ENCODE measurements at places on chromosomes 12 and 14. TPM values are rescaled to one million over a fixed set of nuclear protein-coding genes. Genes with fewer than 3 reads are reported as not detected.

GRCh38 chr12:42865282-42865681 is 275.7 kb upstream of the PRICKLE1 start:
- ATAC-seq, result peak; percentile 66

DNA sequence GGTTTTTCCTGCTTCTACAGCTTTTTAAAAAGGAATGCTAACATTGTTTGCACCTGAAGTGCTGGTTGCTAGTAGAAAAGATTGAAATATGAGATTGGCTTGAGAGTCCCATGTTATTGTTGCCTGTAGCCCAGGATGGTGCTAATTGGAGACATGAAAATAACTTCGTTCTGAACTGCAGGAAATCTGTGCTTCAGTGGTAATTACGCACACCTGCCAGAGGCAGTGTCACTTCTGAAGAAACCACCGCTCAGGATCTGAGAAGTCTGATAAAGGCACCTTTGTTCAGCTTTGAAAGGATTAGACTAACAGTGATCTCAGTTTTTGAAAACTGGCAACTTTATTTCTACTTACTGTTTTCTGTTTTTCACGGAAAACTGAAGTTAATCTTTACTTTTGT is 15.5 kb upstream of the ATP6V0A2 start:
- no peak for ATAC-seq

GRCh38 chr14:68363466-68363842 is 429.4 kb downstream of the ZFP36L1 start:
- ATAC-seq, result no peak

GRCh38 chr12:51171884-51172514 is 936 bp downstream of the TFCP2 start:
- ATAC-seq, result no peak

GRCh38 chr12:79373896-79374499 is 316.8 kb downstream of the PAWR start:
- ATAC-seq, result no peak

GRCh38 chr14:40028991-40029390 is 596.8 kb upstream of the FBXO33 start:
- no peak for ATAC-seq

GRCh38 chr14:65206078-65206447 is 103.7 kb upstream of the MAX start:
- ATAC-seq, result no peak

GRCh38 chr14:95953111-95953724 is 76.6 kb downstream of the TUNAR start:
- no peak for ATAC-seq

DNA sequence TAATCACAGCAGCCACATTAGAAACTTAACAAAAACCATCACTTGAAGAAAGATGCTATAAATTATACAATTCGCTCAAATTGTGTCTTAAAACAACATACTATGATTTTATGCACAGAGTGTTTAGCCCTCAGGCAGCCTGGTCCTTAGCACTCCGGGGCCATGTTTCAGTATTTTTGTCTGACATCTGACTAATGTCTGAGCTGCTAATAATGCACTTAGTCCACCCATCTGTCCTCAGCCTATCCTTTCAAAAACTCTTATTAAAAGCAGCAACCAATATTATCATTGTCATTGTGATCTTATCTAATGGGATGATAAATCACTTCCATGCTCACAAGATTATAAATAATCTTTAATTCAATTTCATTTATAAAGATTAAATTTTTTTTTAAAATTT is 602.7 kb upstream of the FOXG1 start:
- no peak for ATAC-seq

DNA sequence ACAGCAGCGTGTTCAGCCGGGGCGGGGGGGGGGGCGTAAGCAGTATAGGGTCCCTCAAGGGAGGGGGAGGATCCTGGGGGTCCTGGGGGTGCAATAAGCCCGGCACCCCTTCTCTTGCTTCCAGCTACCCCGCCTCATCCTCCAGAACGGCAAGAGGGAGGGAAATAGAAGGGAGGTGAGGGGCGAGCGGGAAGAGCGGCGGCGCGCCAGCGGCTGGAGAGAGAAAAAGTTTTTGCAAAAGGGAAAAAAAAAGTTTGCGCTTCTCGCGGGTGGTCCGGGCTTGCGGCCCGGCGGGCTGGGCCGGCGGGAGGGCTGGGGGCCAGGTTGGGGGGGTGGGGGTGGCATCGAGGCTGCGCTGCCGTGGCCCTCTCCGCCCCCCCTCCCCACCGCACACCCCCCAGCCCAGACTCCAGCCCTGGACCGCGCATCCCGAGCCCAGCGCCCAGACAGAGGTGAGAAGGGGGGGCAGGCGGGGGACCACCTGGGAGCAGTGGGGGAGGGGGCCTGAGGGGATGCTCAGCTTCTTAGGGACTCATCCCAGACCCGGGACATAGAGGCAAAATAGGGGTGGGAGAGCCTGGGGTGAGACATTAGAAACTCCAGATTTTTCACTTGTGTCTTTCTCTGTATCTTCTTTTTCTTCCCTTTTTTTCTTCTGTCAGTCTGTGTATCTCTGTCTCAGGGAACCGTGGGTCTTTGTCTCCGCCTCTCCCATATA is at the start of gene GLI1:
Gene GLI1 (plus strand): TSS at position 36 of the 718 bp plus-strand sequence. CDS start 3,907 bp downstream, outside the sequence.
- no peak for ATAC-seq

- no peak for ATAC-seq
Observed at GRCh38 chr14:93691042-93691780, 97.1 kb downstream of the PRIMA1 start.

DNA sequence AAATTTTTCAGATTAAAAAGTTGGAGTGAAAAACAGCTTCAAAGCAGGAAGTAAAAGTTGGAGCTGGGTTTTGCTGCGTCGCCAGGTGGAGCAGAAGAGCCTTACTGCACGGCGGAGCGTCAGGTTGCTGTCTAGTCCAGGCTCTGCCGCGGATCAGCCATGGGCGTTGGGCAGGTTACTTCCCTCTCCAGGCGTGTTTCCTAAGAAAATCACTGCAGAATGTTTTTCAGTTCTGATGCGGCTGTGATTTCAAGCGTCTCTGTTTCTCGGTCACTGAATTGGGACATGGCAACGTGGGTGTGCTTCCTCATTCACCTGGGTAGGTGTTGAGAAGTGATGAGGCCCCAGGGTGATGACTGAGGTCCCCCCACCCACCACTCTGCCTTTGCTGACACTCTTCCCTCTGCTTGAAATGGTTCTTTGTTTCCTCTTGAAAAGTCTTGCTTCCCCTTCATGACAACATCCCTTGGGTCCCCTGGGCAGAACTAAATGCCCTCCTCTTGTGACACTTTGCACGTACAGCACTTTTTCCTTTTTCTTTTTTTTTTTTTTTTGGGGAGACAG is 7.6 kb downstream of the EVL start:
- no peak for ATAC-seq

- peak; percentile 73 for ATAC-seq
Observed at GRCh38 chr14:50038398-50039119, 77.8 kb downstream of the VCPKMT start.

DNA sequence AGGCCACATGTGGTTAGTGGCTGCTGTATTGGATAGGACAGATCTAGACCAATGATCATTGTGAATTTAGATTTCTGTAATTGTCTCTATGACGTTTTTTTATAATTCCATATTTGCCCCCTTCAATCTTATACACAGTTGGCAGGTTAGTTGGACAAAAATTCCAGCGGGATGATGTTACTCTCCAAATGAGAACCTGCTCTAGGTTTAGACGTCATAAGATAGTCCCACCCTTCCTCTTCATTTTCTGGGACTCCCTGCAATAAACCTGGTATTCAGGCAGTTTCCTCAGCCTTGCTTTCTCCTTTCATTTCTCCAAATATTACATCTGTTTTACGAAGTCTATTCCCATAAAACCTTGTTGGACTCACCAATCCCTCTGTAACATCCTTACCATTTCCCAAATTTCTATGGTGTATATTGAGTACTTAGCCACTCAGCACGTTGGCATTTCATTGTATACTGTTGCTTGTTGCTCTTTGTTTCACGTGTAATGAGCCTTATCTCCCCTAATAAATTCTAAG is 10.2 kb downstream of the FBXO34 start:
- no peak for ATAC-seq

DNA sequence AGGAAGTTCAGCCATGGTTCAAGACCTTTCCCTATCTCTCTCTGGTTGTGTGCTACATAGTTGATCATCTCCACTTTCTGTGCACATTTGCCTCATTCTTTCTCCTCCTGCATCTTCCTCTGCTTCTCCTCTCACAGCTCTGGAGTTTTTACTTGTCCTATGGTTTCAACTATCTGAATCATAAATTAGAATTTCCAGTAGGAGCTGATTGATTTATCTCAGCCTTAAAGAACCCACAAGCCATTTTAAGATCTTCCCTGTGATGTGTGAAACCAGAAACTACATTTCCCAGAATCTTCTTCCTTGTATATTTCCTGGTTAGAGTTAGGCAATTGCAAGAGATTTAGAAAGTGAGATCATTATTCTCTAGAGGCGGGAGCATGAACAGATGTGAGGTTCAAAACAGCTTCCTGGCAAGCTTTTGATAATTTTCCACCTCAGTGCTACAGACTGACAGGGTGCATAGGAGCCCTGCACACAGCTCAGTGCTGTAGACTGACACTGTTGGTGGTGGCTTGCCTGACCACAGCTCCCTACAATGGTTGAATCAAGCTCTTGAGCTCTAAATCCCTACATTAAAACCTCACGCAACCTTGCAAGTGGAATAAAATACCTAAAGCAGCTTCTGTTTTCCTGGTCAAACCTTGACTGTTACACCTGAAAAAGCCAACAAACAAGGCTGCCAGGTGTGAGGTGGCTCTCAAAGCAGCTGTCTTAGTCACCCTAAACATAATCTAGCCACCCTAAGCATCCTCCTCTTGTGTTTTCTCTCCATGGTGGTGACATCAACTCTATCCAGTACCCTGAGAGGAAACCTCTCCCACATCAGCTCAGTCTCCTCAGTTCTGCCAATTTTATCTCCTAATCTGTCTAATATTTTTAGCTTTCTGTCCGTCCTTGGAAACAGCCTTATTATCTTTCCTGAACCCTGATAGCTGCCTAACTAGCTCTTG is 21.5 kb upstream of the IFNG start:
- no peak for ATAC-seq

DNA sequence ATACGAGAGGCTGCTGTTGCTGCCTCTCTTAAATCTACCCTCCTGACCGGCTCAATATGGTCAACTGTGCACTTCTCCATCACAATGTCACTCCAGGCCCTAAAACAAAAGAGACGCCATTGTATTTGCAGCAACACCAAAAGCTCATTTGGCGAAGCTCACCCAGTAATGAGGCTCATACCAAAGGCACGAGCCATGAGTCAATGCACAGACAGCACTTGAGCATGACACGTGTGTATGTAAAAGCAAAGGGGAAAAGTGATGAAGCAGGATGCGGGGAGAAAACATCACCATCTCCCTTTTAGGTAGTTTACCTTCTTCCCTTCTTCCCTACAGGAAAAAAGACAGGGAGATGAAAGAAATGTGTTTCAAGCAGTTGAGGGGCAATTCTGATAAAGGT is 150.3 kb downstream of the FOXN3 start:
- no peak for ATAC-seq

DNA sequence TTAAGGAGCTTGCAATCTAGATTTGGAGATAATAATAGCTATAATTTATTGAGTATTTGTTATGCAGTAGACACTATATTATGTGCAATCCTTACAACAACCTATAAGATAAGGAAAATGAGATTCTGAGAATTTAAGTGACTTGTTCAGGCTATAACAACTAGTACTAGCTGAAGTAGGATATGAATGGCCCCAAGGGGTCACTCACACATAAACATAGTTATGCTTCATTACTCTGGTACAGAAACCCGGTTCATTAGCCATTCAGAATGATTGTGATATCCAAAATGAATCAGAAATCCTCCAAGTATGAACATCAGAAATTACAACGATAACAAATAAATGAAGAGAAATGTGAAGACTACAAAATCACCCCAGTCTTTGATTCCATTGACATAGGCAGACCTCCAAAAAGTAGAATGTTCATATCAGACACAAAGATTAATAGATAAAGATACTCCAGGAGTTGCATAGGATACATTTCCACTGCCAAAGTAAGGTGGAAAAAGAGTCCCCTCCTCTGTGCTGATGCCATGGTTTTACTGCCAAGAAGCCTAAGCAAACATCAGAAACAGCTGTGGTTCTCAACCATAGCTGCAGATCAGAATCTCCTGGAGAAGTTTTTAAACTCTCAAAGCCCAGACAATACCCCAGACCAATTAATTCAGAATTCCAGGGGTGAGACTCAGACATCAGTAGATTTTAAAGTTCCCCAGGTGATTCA is 8.6 kb upstream of the NID2 start:
- no peak for ATAC-seq

DNA sequence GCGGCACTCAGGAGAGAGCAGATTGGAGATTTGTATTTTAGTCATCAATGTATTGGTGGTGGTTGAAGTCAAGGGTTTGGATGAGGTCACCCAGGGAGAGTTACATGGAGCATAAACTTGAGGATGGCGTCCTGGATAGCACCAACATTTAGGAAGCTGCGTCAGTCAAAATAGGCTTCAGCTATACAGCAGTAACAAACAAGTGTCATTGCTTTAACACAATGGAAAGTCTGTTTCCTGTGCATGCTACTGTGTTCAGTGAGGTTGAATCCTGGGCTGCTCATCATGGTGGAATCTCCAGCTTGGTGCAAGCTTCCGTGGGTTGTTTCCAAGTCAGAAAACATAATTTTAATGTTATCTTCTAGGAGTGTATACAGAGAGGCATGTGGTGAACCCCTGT is 180.4 kb downstream of the CFAP54 start:
- ATAC-seq, result no peak

DNA sequence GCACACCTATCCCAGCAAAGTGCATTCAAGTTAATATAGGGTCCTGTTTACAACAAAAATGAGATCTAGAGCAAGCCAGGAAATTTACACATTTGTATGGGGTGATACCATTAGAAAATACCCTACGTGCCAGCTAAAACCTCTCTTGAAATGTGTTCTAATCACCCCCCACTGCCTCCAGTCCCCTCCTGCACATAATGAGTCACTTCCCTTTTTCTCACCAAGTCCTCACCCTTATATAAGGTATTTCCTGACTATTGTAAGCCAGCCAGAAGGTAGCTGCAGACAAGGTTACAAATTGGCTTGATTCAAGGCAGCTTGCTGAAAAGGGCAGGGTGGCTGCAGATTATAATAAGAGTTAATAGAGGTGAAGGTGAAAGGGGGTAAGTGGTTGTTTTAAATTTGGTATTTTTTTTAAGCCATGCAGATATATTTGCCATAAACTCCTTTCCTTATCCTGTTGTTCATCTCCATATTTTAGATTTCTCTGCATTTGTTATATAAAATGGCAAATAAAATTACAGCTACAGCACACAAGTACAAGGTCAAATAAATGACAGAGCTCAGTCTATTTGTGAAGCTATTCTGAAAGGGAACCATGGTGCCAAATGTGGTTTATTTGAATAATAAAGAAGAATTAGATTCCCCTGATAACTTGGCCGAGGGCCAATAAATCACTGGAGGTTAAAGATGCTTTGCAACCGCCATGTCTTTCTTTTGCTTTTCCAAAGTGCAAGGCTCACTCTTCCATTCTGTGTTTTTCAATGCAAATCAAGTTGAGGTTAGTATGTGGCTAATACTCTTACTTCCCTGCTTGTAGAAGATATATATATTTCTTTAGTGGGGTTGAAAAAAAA is 385.9 kb downstream of the EGLN3 start:
- peak; percentile 60 for ATAC-seq

GRCh38 chr12:111367661-111368221 is 1.2 kb downstream of the PHETA1 start:
- ATAC-seq, result no peak

Gene ITGB7
- 0.40 TPM for total RNA-seq

Gene TMEM63C
- not detected for total RNA-seq

Gene NKX2-1
- total RNA-seq, result not detected

Gene SMIM10L1
- 16.8 TPM for total RNA-seq

Gene DENND5B
- 18.4 TPM for total RNA-seq

Gene PEX5
- total RNA-seq, result 53.2 TPM

Gene RFLNA
- total RNA-seq, result 1.2 TPM

Gene ST8SIA1
- 19.9 TPM for total RNA-seq

Gene CABP1
- total RNA-seq, result 0.81 TPM

Gene CISTR
- total RNA-seq, result not detected

Gene AICDA
- total RNA-seq, result not detected

Gene CELA1
- not detected for total RNA-seq

Gene KRT3
- not detected for total RNA-seq
